ENCODE measurements at places on chromosomes 7 and 10.

- no peak for DNase-seq
Measured at GRCh38 chr10:119191881-119192280, 13.3 kb upstream of the PRDX3 start.

DNA sequence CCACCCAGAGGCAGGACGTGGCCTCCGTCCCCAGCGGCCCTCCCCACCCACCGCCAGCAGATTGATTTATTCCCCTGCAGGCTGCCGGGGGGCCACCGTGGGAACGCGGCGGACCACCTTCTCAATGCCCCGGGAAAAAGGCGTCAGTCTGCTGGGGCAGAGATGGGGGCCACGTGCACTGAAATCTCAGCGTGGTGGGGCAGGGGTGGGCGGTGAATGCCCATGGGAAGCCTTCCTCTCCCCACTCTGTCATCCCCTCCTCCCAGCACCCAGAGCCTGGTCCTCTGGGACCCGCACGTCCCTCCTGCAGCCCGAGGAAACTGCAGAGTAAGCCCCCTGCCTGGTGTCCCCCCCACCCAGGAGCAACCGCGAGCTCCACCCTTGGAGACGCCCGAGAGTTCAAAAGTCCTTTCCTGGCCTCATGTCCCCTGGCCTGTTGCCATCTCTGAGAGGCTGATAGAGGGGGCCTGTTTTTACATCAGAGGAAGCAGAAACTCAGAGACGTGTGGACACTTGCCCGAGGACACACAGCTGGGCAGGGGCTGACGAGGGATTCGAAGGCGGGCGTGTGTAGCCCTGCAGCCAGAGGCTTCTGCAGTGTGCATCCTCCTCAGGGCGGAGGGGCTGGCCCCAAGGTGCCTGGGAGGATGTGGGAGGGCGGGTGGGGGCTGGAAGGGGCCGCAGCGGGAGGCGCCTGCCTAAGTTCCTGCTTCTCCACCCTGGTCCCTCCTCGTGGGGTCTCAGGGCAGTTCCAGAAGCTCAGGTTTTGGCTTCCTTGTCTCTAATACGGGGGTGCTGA, 21.8 kb downstream of the UNCX start:
- DNase-seq, result no peak

- no peak for DNase-seq
Measured at GRCh38 chr7:2734751-2735571, 47.0 kb downstream of the AMZ1 start.

DNA sequence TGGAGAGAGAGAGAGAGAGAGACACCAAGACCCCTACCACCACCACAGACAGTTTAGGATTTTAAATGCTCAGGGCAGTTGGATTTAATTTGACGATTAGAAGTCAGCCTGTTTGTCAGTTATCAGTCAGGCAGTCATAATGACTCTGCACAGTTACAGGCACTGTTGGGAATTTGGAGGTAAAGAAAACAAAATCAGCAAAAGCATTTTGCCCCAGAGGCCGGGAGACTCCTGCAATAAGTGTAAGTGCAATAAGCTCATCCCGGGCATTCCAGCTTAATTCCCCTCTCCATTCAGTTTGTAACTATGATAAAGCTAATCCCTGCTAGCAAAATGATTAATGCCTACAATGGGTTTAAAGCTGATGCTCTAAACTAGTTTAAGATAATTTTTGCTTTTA, 13.5 kb downstream of the SEMA3C start:
- DNase-seq, result no peak

GRCh38 chr7:27148756-27149641, 1.4 kb upstream of the HOXA6 start:
- DNase-seq, result no peak

DNA sequence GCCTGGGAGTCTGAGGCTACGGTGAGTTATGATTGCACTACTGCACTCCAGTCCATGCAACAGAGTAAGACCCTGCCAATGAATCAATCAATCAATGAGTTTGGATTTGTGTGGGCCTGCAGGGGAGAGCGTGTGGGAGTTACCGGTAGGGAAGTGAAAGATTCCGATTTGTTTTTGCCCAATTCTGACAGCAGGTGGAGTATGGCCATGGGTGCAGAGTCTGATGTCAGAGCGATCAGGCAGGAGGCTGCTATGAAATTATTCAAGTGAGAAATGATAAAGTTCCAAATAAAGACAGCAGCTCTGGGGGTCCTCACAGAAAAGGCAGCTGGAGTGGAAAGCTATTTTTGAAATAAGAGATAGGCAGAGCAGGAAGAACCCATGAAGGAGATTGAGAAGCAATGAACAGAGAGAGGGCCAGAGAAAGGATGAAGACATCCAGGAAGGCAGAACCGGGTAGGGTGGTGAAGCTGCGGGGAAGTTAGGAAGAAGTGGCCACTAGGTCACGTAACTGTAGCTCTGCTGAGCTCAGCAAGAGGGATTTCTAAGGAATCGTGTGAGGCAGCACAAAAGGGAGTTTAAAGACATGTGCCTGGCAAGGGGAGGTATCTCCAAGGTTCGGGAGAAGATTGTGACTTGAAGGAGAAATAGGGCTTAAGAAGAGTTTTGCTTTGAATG, 93.7 kb upstream of the NMT2 start:
- DNase-seq, result no peak

Data from T-cell (primary cell).